ENCODE measurements at places on chromosomes 6 and 20.

DNA sequence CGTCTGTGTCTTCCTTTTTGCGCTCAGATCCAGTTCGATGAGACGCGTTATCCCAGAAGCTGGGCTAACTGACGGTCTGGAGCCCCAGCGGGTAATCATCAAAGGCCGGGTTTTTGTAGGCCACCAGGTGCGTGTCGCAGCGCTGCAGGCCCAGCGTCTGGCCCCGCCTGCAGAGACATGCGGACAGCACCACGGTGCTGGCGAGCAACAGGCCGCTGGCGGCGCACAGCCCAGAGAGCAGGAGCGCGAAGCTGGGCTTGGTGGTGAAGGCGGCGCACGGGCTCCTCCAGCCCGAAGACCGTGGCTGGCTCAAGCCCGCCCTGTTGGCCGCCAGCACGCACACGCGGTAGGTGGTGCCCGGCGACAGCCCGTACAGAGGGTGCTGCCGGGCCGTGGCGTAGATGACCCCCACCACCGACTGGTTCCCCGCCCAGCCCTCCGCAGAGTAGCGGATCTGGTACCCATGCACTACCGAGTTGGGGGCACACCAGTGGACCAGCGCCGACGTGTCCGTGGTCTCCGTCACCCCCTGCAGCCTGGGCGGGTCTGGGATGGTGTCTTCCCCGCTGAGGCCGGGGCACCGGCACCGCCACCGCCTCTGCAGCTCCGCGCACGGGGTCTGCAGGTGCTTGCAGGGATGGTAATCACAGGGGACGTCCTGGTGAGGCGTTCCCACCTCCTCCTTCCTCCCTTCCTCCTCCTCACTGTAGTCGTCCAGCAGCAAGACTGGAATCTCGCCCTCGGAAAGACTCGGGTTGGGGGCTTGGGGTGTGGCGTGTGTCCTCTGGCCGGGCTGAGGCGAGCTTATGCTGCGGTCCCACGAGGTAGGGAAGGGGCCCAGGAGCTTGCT lies 12.7 kb downstream of the LRRN4 start:
- no peak for DNase-seq

- no peak for DNase-seq
These were observed 36.6 kb downstream of the FAM229B start for GRCh38 chr6:112123982-112124381.

- no peak for DNase-seq
These were observed 162.3 kb downstream of the UTRN start for GRCh38 chr6:144447472-144447871.

DNA sequence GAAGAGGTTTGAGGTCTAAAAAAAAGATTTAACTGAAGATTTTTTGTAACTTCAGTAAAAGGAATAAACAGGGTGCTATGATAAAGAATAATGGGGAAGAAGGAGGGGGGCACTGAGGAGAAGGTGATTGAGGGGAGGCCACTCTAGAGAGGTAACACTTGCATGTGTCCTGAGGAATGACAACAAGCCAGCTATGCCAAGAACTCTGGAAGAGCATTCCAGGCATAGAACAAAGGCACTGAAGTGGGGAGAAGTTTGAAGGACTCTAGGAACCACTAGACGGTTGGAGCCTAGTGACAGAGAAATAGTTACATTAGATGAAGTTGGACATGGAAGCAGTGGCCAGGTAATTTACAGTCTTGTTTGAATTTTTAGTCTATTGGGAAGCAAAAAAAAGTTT lies 10.8 kb upstream of the SF3B5 start:
- DNase-seq: peak; percentile 31

GRCh38 chr20:21357844-21358243 lies 39.5 kb downstream of the NKX2-4 start:
- DNase-seq: peak; percentile 7

- no peak for DNase-seq
These were observed 29.7 kb downstream of the MC3R start for GRCh38 chr20:56278196-56278595.

DNA sequence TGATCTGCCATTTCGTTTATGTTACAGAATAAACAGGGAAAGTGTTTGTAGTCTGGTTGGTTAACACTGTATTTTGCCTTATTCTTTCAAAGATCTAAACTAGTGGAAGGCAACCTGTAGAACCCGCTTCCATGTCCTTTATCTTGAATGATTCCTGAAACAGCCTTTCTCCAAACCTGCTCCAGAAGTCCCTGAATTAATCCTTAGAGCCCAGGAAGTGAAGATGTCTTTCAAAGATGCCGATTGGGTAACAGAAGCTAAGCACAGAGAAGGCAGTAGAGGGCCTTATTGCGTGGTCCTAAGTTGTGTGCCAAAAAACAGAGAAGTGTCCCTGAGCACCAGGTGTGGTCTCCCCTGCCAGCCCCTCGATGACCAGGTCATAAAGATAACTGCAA lies 19.2 kb upstream of the ZSCAN16 start:
- DNase-seq: no peak

DNA sequence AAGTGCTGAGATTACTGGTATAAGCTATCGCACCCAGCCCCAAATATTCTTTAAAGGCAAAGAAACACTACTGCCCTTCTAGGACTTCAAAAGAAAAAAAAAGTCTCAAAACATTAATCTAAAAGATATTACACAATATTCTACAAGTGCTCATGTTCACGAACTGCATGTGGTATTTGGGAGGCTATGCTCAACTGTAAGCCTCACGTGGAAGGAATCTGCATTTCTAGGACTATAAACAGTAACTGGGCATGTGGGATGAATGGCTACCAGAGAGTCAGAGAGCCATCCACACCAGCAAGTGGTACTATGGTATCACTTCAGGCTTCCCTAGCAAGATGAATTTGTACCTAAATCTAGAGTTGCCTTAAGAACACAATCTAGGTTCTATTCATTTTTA lies 50.0 kb downstream of the FKBP5 start:
- no peak for DNase-seq

DNA sequence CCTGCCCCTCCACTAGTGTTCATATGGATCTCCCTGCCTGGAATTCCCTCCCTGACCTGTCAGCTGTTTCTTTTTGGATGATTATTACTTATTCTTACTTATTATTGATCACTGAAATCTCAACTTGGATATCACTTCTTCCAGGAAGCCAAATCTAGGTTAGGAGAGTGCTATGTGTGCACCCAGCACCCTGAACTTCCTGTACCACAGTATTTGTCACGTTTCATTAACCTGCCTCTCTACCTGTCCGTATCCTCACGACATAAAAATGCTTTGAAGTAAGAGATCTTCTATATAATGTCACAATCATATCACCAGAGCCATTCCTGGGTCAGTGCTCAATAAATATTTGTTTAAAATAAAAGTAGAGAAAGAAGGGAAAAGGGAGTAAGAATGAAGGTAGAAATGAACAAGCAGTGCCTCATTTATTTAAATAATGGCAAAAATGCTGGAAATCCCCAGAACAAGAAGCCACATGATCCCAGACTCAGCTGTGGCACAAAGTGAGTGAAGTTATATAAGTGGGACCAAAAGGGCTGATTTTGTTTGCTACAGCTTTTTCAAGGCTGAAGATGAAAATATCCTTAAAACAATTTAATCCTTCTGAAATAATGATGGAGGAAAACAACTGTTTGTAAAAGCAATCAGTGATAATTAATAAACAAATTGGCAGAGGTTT lies 88.0 kb upstream of the MANEA start:
- no peak for DNase-seq

DNA sequence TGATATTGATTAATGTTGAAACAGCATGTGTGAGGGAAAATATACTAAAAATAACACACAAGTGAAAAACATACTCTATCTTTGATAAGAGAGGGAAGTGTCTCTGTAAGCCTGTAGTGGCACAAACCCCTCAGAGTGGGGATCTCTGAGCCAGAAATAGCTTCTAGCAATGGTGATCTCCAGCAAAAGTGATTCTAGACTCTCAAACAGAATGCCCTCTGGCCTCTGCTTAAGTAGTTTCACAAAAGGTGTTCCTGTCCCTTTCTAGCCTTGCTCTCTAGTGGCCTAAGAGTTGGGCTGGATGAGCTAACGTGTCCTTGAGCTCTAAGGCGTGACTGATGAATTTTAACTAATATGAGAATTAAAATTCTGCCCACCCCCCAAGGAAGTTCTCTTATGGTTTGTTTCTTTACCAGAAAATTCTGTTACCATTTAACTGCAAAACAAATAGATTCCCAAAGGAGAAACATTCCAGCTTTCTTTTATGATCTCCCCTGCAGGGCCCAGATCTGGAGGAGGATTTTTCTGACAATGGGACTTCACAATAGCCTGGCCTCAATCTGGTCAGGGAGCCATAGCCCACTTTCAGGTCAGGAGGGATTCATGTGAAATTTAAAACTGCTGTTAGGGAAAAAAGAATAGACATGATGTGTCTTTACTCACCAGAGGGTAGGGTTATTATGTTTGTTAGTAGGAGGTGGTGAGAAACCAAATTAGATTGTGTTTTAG lies 182.5 kb upstream of the LAMP5 start:
- no peak for DNase-seq

DNA sequence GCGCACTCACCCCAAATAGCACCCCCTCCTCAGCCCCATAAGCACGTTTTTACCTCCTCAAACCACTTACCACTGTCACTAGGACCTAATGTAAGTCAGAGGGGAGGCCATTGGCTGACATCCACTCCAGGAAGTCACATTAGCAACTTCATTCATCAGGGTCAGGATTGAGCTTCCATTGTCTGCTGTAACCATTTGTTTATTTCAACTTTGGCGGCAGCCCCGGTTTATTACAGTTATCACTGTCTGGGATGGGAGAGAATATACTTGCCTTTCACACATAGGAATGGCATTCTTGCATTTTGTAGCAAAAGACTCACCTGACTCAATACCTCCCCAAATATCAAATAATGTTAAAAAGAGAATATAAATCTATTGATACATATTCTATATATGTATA lies 38.3 kb downstream of the MAFB start:
- no peak for DNase-seq

DNA sequence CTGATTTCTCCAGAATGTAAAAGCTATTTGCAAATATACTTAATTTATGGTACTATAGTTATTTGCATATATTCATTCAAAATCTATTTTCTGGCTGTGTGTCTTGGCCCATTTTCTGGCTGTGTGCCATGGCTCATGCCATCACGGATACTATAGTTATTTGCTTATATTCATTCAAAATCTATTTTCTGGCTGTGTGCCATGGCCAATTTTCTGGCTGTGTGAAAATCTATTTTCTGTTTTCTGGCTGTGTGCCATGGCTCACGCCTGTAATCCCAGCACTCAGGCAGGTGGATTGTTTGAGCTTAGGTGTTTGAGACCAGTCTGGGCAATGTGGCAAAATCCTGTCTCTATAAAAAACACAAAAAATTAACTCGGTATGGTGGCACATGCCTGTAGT lies 28.9 kb upstream of the RIPK1 start:
- DNase-seq: no peak

GRCh38 chr6:71524201-71524600 lies 235.6 kb downstream of the OGFRL1 start:
- DNase-seq: no peak

- DNase-seq: no peak
These were observed 211.6 kb upstream of the SNX9 start for GRCh38 chr6:157611406-157611805.

DNA sequence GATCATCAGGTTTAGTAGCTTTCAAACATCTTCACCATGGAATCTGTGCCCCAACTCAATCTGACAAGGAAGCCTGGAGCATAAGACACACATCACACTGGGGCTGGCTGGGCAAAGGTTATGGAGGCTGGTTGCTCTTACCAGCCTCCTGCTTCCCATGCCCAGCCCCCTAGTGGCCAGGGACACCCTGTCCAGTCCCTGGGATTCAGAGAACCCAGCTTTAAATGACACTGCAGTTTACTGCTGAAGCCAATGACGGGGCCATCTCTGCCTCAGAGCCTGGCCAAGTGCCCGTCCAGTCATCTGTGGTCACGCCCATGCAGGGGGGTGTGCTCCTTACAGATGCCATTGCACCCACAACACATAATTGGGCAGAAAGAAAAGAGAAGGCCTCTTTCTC lies 272.9 kb downstream of the SMOC2 start:
- DNase-seq: peak; percentile 72

- DNase-seq: no peak
These were observed 47.0 kb upstream of the PRL start for GRCh38 chr6:22343864-22344263.

DNA sequence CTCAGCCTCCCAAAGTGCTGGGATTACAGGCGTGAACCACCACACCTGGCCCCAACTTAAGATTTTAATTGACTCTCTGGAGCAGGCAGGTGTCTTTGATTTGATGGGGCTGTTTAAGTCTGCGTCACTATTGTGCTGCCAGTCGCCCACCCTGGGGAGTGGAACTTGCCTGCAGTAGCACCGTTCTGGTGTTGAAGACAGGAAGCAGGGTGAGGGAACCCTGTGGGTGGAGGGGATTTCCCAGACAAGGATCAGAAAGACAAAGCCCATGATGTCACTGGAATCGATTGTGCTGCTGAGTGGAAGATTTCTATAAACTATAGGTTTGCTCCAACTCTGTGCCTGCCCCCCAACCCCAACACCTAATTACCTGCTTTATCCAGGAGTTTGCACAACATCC lies 11.0 kb downstream of the ALDH8A1 start:
- no peak for DNase-seq

- DNase-seq: no peak
These were observed 58.5 kb downstream of the PLAGL1 start for GRCh38 chr6:143949535-143949934.

All from Caki2 (cell line).